ENCODE measurements at places on chromosomes 5 and 9.

- DNase-seq, result no peak
These were observed 101.8 kb downstream of the CCDC192 start for GRCh38 chr5:127804886-127805426.

GRCh38 chr5:86108825-86109224, 508.9 kb upstream of the COX7C start:
- DNase-seq, result no peak

GRCh38 chr9:211557-211956, 3.1 kb upstream of the DOCK8 start:
- no peak for DNase-seq

- DNase-seq, result no peak
These were observed 27.4 kb upstream of the GCNT1 start for GRCh38 chr9:76431601-76432000.

- no peak for DNase-seq
These were observed 86.0 kb upstream of the PLPP1 start for GRCh38 chr5:55620766-55621160.

- no peak for DNase-seq
These were observed 16.1 kb downstream of the C9orf50 start for GRCh38 chr9:129604766-129605163.

GRCh38 chr5:92641031-92641962, 939.7 kb downstream of the NR2F1-AS1 start:
- no peak for DNase-seq

DNA sequence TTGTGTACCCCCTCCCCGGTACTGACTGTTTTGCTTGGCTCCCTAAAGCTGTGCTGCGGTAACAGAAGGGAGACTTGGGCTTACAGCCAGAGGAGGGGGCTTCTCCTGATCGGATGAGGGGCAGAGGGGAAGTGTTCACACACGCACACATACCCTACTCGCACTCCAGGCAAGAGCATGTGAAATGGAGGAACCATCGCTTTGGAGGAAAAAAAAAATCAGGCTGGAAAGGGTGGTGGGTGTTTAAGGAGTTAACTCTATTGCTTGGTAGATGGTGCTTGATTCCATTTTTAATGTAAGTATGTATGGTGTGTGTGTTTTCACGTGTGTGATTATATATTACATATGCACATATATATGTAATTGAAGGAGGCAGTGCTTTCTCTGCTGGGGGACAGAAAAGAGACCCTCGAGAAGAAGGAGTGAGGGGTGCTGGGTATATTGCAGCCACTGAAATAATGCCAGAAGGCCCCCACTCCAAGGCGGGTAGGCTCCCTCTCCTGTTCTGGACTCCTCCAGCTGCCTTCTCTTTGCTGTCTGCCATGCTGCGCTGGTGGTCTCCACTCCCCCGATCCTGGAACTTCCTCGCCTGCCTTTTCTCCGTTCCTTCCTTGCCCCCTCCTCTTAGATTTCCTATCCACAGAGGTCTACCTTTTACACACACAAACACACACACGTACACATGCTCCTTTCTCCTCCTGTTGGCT, 721 bp downstream of the GRIA1 start:
- DNase-seq, result no peak

DNA sequence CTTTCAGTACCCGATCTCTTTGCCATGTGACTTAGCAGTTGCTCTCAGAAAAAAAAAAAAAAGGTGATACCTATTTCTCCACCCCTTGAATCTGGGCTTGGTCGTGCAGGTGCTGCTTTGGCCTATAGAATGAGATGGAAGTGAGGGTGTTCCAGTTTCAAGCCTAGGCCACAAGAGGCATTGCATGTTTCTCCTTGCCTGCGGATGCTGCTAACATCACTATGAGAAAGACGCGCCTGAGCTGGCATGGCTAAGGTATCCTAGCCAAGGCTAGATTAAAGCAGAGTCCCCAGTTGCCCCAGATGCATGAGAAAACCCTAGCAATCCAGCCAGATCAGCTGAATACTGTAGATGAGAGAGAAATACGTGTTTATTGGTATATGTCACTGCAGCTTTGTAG, 14.7 kb upstream of the CSF1R start:
- DNase-seq, result no peak

GRCh38 chr5:127976991-127977717, 106.4 kb upstream of the SLC12A2 start:
- DNase-seq, result no peak

- no peak for DNase-seq
These were observed 220.1 kb downstream of the FAM114A2 start for GRCh38 chr5:153818626-153819025.

DNA sequence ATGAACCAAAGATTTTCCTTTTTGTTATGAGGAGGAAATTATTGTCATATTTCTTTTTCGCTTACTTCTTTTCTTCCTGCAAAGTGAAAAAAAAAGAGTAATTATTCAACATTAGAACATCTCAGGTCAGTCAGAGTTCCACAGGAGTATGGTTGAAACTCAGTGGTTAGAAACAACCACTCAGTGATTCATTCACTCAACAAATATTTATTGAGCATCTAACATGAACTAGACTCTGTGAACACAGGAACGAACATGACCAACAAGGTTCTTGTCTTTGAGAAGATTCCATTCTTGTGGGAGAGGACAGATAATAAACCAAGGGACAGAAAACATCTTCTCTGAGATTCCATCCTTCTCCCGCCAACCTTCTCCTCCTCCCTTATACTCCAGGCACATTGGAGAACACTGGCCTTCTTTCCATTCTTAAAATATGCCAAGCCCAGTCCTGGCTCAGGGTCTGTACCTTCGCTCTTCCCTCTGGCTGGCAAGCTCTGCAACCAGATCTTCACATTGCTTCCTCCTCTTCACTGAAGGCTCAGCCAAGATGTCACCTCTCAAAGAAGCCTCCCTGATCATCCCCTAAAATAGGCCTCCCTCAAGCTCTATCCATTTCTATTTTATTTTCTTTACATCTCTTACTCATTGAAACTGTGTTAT, 6.8 kb upstream of the GRAMD2B start:
- DNase-seq, result no peak

DNA sequence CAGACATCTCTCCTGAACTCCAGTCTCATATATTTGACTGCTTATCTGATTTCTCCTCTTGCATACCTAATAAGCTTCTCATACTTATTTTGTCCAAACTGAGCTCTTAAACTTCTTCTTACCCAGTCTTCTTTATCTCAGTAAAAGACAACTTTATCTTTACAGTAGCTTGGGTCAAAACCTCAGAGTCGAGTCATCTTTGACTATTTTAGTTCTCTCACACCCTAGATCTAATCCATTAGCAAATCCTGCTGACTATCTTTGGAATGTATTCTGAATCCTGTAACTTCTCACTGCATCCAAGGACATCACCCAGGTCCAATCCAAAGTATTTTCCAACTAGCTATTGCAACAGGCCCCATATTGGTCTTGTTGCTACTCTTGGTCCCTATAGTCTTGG, 11.8 kb upstream of the JAK2 start:
- DNase-seq, result no peak

DNA sequence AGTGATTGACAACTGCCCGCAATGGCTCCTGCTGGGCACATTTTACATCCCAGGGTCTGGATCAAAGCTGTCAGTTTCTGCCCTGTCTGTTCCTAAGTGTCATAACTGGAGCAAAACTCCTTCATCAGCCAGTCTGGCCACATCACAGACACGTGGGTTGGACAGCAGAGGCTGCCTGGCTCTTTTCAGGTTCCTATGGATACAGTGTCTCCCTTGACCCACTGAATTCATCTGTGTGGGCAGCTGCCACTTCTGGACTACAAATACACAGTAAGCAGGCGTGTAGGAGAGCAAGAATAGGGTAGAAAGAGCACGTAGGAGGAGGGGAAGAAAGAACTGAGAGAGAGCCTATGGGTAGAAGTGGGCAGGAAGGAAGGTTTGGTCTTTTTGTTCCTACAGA, 238.0 kb downstream of the ENC1 start:
- DNase-seq, result no peak

DNA sequence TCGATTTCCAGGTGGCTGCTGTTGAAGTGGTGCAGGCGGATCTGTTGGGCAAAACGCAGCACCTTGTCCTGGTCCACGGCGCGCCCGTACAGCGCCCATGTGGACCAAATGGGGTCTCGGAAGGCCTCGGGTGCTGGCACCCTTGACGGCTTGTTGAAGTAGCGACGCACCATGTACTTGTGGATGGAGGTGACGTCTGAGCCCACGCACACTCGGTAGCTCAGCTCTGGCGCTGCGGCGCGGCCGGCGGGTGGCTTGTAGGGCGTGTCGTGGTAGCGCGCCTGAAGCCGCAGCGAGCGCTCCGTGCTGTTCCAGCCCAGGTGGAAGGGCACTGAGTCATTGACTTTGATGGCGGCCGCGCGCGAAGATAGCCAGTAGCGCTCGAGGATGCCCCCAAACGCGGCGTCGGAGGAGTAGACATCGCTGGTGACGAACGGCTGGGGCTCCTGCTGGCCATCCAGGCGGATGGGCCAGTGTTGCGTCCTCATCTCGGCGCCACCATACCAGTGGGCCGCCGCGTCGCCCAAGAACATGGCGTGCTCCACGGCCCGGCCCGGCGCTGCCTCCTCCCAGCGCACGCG, 4.7 kb downstream of the MYORG start:
- no peak for DNase-seq

DNA sequence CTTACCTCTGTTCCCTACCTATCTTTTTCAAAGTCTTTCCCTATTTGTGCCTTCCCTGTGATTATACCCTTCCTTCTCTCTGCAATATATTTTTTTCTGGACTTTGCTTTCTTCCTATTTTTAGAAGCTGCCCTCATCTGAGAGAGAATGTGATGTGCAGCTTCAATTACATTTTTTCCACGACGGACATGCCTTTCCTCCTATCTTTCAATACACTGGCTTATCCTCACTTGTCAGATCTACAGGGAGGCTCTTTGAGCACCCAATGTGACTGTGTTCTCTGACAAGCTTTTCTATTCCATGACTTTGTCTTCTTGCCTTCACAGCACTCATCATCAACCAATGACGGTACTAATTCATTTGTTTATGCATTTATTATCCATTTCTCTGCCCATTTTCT, 227.9 kb upstream of the CLINT1 start:
- DNase-seq, result no peak

DNA sequence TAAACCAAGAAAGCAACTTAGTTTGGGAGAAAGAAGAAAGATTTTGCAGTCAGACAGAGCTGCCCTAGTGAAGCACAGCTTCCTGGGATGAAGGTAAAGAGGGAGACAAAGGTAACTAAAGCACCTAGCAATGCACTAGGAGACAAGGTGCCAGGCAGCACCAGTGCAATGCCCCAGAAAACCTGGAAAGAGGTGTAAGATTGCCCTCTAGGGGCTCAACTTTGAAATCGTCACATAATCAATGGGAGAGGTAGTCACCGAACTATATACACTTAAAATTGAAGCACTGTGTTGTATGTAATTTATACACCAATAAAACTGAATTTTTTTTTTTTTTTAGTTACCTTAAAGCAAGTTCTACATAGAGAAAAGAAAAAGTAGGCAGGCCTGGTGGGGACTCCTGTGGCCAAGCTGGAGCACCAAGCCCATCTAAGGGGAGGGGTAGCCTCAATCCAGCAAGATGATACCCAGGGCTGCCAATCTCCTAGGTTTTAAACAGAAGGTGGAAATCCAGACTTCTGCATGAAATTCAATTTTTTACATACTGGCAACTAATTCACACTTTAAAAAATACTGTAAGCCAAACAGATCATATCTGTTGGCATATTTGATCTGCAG, 48.2 kb downstream of the CDK5RAP2 start:
- DNase-seq, result no peak

DNA sequence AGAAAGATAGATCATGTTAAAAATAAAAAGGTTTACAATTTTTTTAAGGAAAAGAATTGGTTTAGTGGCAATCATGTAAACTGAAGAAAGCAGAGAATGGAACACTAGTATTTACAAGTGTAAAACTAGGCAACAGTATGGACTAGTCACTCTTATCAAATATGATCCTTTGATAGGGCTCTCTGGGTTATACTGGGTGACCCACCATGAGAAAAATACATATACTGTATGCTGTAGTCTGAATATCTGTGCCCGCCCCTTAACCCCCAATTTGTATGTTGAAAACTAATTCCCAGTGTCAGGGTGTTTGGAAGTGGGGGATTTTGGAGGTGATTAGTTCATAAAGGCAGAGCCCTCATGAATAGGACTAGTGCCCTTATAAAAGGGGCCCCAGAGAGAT, 236.8 kb upstream of the TARS1 start:
- DNase-seq, result no peak

- no peak for DNase-seq
These were observed 99.4 kb upstream of the MVB12B start for GRCh38 chr9:126226991-126227936.

GRCh38 chr9:79357616-79358015, 214.1 kb upstream of the TLE4 start:
- no peak for DNase-seq

- no peak for DNase-seq
These were observed 831 bp downstream of the INPP5E start for GRCh38 chr9:136438548-136439480.

- DNase-seq, result no peak
These were observed 563.5 kb downstream of the PRR16 start for GRCh38 chr5:121027636-121028035.

DNA sequence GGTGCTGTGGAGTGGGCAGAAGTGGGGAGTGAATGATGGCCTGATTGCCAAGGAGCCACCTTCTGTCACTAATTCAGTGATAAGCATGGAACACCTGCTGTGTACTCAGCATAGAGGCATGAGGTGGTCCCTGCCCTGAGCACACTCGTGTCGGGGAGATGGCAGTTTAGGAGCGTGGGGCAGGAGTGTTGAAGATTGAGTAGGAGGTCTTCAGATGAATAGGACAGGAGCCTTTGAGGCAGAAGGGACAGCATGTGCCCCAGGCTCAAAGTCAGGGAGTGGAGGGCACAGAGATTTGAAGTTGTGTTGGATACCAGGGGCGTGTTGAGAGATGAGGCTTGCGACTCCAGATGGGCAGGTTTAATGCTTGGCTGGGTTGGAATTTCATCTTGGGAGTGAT, 55.0 kb downstream of the ZNF618 start:
- DNase-seq, result no peak

DNA sequence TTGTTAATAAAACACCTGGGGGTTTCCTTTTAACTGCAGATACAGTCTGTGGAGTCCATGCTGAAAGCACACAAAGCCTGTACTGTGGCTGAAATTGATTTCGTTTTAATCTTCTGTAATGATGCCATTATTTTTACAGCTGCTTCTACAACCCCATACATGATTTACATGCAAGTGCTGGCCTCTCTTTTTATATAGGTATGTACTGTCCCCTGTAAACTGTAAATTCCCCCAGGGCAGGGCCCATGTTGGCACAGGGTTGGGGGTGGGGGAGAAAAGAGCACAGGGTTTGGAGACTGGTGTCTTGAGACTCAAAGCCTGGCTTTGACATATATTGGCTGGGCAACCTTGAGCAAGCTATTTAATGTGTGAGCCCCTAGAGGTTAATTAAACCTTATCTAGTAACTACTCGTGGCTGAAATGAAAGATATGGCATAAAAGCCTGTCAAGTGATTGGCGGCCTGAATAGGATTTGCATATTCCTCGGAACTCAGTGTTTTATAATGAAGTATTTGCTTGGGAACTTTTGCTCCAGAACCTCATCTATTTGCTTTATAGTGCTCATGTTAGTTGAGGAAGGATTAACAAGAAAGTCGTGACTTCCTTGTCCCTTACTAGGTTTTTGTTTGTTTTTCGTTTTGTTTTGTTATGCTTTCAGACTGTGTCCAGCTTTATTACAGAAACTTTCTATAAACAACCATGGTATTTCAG, 34.0 kb downstream of the KLF4 start:
- DNase-seq, result no peak

All from anterior cingulate cortex (tissue), 58 donors.